ENCODE measurements at places on chromosomes 13 and 19.
A peak's percentile ranks its signal among the peaks of the same experiment; 100 is the strongest.

- DNase-seq, result no peak
These were observed 16.0 kb downstream of the FSD1 start for GRCh38 chr19:4320419-4320818.

GRCh38 chr13:94030415-94031119 is 448.9 kb downstream of the DCT start:
- no peak for DNase-seq

GRCh38 chr19:50509366-50509765 is 1.6 kb downstream of the JOSD2 start:
- no peak for DNase-seq

DNA sequence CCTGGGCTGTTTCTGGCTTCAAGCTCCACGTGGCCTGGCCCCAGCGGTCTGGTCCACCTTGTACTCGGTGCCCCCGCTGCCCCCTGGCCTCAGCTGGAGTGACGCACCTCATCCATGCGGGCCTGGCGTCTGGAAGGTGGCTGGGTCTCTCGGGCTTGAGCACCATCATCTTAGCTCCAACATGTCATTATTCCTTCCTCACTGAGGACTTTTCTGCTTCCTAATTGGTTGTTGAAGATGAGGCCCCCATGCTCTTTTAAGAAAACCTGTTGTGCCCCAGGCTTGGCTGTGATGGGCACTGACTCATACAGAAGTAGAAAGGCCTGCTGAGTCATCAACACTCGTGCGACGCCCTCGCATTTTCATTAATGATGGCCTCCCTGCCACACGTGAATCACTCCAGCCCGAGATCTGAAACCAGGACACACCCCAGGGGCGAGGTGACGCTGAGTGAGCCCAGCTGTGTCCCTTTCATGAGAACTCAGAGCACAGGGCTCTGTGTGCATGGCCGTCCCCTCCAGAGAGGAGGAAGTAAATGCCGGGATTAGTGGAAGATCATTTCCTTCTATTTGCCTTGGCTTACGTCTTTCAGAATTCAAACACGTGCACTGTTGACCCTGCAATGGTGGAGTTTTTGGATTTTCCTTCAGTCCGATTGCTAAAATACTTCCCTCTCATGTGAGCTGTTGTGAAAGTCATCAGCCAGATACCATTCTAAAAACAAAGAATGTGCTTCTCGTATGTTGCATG is 14.0 kb upstream of the GJA3 start:
- DNase-seq, result peak; percentile 25

- DNase-seq, result no peak
These were observed 14.8 kb downstream of the FPR3 start for GRCh38 chr19:51809787-51810186.
